Cardiac muscle cell (in vitro differentiated cells and primary cell): ENCODE measurements at places on chromosomes 7 and 10. TPM values are rescaled to one million over a fixed set of nuclear protein-coding genes. Genes with fewer than 3 reads are reported as not detected.

Gene PALD1
- 11.1 and 19.1 TPM in 2 replicates for total RNA-seq

Gene TNKS2
- 33.0 and 52.9 TPM in 2 replicates for total RNA-seq

Gene IGFBP1
- 0.18 TPM in 1 of 2 replicates, not detected in the other for total RNA-seq

Gene PAX4
- not detected in 2 replicates for total RNA-seq

Gene CYP3A5
- total RNA-seq: 0.24 and 4.8 TPM in 2 replicates

Gene FAM131B
- total RNA-seq: 0.71 and 3.0 TPM in 2 replicates

Gene NUTM2E
- total RNA-seq: 0.07 TPM in 1 of 2 replicates, not detected in the other

Gene LMOD2
- total RNA-seq: 19.7 and 24.3 TPM in 2 replicates

Gene WEE2
- 0.07 and 0.09 TPM in 2 replicates for total RNA-seq

Gene ZNF425
- total RNA-seq: 6.8 and 7.1 TPM in 2 replicates

Gene BRI3
- total RNA-seq: 23.0 and 30.0 TPM in 2 replicates

Gene LIMK1
- 50.1 and 54.4 TPM in 2 replicates for total RNA-seq

Gene PCGF6
- total RNA-seq: 11.5 and 21.4 TPM in 2 replicates

Gene MACROH2A2
- total RNA-seq: 160 and 161 TPM in 2 replicates

Gene MEST
- total RNA-seq: 56.2 and 57.2 TPM in 2 replicates

Gene CARD11
- total RNA-seq: 0.07 and 0.15 TPM in 2 replicates

Gene STAG3
- total RNA-seq: 1.6 and 2.0 TPM in 2 replicates

Gene RNF32
- 0.92 and 3.2 TPM in 2 replicates for total RNA-seq

Gene REPIN1
- total RNA-seq: 222 and 270 TPM in 2 replicates

Gene NEUROD6
- total RNA-seq: not detected in 2 replicates

Gene ZNF804B
- total RNA-seq: 0.06 TPM in 1 of 2 replicates, not detected in the other

Gene IFIT1B
- total RNA-seq: not detected in 2 replicates

Gene ANKRD1
- total RNA-seq: 32.7 and 39.1 TPM in 2 replicates

Gene ZCWPW1
- 7.9 and 8.1 TPM in 2 replicates for total RNA-seq

Gene GNAT3
- total RNA-seq: not detected in 2 replicates

Gene LRRC4
- total RNA-seq: 8.3 and 9.3 TPM in 2 replicates

Gene DNAJC1
- total RNA-seq: 39.2 and 57.1 TPM in 2 replicates

Gene INMT
- 2.6 and 4.9 TPM in 2 replicates for total RNA-seq

Gene UNC5B
- total RNA-seq: 112 and 172 TPM in 2 replicates

Gene TRIM50
- 0.32 TPM in 1 of 2 replicates, not detected in the other for total RNA-seq

Gene AOC1
- total RNA-seq: 0.06 TPM in 1 of 2 replicates, not detected in the other

Gene ZNF735
- not detected in 2 replicates for total RNA-seq

Gene DOCK1
- total RNA-seq: 22.3 and 30.6 TPM in 2 replicates

Gene PRR15
- total RNA-seq: 4.9 and 8.9 TPM in 2 replicates

Gene GHRHR
- not detected in 2 replicates for total RNA-seq

Gene RAMP3
- not detected in 2 replicates for total RNA-seq

Gene MGAM2
- 0.03 and 0.18 TPM in 2 replicates for total RNA-seq

Gene WNT8B
- total RNA-seq: 0.07 TPM in 1 of 2 replicates, not detected in the other

Gene FOXI2
- total RNA-seq: not detected in 2 replicates

Gene C10orf62
- 0.25 and 0.30 TPM in 2 replicates for total RNA-seq

Gene HOXA2
- total RNA-seq: 0.27 and 0.53 TPM in 2 replicates

Gene CALD1
- 22.6 and 29.3 TPM in 2 replicates for total RNA-seq

Gene SPDYE2
- not detected in 2 replicates for total RNA-seq

Gene PON1
- total RNA-seq: not detected in 2 replicates

Gene IKZF1
- total RNA-seq: 0.30 and 0.67 TPM in 2 replicates

Gene TMEM225B
- total RNA-seq: 0.81 and 2.3 TPM in 2 replicates

Gene FAM25A
- total RNA-seq: not detected in 2 replicates

Gene ACTA2
- total RNA-seq: 405 and 1,463 TPM in 2 replicates

Gene SPDYE2B
- total RNA-seq: not detected in 2 replicates

Gene PNLIP
- not detected in 2 replicates for total RNA-seq

Gene FAS
- total RNA-seq: 0.67 and 1.2 TPM in 2 replicates

Gene CFAP70
- total RNA-seq: 1.2 and 4.0 TPM in 2 replicates

Gene FAM20C
- total RNA-seq: 15.0 and 15.7 TPM in 2 replicates

Gene ADAMTS14
- total RNA-seq: 0.63 and 1.9 TPM in 2 replicates

Gene POLD2
- 123 and 133 TPM in 2 replicates for total RNA-seq
